Fibroblast of skin of left biceps (primary cell): ENCODE measurements at places on chromosomes 13 and 19.

- DNase-seq, result no peak
Observed at GRCh38 chr13:33134213-33134612, 118.0 kb downstream of the KL start.

- DNase-seq, result no peak
Observed at GRCh38 chr13:76016799-76017400, 380.8 kb downstream of the LMO7 start.

DNA sequence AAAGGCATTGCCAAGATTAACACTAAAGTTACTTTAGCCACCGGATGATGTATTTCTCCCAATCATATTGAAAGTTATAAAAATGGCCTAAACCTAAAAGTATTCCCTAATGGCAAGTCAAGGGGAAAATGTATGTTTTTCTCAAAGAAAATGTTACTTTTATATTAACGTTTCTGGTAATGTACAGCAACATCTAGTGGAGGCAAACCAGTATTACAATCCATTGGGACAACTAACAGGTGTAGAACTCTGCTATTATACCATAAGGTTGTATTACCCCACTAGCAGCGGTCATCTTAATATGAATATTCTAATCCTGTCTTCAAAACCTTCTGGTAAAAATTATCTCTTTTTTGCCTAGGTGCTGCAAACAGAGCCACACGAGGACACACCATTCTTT, 69.2 kb downstream of the ZNF100 start:
- no peak for DNase-seq

DNA sequence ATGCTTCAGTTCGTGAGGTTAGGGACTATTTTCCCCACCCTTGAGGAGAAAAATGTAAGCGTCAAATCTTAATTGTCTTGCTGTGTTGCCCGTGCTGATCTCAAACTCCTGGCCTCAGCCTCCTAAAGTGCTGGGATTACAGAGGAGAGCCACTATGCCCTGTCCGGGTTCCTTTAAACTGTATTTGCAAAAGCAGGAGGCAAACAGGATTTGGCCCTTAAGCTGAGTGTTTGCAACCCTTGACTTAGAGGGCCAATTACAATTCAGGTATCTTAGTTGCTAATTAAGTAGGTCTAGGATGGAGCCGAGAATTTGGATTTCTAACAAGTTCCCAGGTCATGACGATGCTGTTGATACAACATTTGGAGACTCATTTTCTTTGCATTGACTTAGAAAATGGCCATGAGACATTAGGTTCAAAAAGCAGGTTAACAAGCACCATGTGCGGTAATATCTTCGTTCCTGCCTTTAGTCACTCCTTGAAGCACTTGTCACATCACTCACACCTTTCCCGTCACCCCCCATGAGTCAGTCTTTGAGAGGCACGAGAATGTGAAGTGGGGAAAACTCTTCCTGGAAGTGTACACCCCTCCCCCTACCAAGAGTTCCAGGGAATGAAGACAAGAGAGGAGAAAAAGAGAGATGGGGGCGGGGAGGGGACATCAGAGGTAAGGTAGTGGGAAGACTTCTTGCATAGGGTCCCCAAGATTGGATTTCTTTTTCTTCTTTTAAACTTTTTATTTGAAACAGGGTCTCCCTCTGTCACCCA, 2.6 kb downstream of the NAPSA start:
- no peak for DNase-seq

DNA sequence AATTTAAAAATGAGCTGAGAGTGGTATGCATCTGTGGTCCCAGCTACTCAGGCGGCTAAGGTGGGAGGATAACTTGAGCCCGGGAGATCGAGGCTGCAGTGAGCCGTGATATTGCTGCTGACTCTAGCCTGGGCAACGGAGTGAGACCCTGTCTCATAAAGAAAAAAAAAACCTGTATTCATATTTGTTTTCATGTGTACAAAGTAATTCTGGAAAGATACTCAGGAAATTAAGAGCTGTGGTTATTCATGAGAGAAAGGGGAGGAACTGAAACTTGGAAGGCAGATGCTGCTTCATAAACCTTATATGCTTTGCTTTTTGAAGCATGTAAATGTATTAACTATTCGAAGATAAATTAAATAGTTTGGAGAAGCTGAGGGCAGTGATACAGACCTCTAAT, 8.8 kb upstream of the RLN3 start:
- no peak for DNase-seq

GRCh38 chr19:48752496-48753365, at the start of gene FUT1:
Gene FUT1, minus strand, starts transcription at chr19:48752641. Its CDS starts 1,360 bp downstream, at chr19:48751281.
- DNase-seq, result no peak

- DNase-seq, result no peak
Observed at GRCh38 chr13:40550130-40550529, 116.3 kb downstream of the FOXO1 start.

DNA sequence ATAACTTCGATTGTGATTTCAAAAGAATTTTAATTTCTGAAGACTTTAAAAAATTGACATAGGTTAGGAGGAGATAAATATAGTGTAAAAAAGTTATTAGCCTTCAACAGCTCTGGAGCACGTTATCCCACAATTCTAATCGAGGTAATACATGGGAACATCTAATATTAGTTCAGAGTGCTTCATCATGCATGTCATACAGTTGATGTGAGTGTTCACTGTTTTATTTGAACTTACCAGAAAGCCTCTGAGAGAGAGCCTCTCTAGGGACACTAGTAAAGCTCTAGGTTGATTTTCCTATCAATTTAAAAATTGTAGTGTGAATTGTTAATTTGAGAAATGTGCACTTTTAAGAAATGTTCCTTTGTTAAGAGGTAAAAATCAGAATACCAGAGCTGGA, 140.4 kb downstream of the LMO7 start:
- no peak for DNase-seq

DNA sequence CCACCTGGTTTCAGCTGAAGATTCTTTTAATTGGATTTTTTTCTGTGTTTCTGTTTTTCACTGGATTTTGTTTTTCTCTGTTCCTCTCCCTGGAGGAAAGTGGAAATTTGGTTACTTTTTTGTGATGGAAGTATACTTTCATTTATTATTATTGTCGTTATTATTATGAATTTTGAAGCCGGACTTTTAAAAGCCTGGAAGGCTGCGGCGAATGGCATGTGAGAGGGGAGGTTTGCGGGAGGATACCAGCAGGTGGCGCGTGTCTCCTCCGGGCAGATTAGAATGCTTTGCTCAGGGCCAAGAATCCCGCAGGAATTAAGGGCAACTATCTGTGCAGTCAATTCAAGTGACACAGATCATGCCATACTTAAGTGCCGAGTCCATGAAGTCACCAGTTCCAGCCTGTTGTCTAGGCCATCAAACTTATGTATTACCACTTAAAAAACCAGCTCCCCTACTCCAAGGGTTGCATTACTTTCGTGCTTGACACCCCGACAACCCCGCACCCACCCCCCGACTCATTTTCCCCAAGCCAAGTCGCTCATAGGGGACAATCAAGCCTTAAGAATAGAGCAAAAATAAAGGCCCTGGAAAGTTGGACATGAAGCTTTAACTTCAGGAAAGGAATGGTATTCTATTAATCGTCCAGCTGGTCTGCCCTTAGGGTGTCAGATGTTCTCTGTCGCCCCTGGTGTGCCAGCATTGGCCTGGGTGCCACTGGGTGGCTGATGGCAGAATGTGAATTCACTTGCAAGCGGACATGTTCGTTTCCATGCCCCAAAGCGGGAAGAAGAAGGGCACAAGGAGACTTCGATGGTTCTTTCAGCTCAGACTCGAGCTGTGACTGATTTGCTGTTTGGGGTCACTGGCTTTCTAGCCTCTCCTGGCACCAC, 1.3 kb upstream of the LRCH1 start:
- DNase-seq, result no peak

DNA sequence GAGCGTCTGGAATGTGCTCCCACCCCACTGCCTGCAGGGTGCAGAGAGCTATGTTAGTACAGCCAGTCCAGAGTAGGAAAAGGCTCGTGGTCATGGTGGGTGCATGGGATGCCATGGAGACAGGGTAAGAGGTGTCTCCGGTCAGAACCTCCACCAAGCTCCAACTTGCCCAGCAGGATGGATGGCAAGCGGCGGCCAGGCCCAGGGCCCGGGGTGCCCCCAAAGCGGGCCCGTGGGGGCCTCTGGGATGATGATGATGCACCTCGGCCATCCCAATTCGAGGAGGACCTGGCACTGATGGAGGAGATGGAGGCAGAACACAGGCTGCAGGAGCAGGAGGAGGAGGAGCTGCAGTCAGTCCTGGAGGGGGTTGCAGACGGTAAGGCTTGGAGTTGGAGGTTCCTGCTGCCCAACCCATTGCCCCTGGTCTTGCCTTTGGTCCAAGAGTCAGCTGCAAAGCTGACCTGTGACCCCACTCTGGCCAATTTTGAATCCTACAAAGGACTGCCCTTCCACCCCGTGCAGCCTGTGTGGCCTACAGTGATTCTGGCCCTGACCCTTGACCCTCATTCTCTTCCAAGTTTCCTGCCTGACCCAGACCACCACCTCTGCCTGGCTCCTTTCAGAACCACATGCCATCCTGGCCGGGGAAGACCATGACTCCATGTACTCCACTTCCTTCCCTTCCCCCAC, 14.7 kb downstream of the POLD1 start:
- no peak for DNase-seq

DNA sequence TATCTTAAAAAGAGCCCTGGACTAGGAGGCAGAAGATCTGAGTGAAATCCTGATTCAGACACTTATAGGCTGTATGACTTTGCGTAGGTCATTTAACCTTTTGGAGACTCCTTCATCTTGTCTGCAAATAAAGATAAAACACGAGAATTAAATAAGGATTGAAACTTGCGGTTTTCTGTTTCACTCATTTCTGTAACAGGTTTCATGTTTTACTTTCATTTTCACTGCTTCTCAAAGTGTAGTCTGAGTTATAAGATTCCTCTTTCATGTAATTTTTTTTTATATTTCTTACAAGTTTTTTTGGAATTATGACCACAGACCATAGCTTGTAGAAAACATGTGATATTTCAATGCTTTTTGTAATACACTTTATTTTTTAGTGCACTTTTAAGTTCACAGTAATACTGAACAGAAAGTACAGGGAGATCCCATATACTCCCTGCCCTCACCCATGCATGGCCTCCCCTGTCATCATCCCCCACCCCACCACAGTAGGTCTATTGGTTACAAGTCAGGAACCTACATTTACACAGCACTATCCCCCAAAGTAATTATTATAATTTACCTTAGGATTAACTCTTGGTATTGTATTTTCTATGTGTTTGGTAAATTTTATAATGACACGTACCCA, 174.6 kb downstream of the ITGBL1 start:
- DNase-seq, result no peak

DNA sequence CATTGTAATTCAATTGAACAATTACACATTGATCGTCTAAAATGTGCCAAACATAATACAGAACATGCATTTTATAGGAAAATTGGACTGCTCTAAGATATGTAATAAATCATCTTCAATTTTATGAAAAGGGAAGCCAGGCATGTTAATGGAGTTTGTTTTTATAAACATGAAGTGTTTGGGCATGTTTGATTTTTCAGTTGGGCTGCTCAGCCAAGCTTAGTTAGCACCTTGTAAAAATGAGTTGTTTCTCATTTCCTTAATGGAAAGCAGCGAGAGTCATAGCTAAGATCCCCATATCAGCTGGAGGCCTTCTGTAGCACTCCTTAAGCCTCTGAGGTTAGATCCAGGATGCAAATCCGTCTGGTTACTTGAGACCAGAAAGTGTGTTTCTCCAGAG, 422.3 kb downstream of the SPRY2 start:
- DNase-seq, result no peak

DNA sequence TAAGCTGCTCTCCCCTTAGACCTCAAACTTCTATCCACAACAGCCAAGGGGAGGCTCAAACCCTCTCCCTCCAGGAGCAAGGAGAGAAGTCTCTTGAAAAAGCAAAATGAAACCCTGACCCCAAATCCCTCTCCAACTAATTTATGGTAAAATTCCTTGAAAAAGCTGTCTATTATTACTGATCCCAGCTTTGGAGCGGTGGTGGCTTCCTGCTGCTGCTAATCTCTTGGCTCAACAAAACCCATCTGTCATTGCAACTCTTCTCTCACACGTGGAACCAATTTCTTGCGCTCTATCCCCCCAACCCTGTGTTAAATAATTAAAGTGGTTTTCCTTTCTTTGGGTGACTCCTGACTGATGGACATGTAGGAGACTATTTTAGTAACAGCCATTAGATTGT, 64.1 kb upstream of the OXGR1 start:
- peak; percentile 72 for DNase-seq

DNA sequence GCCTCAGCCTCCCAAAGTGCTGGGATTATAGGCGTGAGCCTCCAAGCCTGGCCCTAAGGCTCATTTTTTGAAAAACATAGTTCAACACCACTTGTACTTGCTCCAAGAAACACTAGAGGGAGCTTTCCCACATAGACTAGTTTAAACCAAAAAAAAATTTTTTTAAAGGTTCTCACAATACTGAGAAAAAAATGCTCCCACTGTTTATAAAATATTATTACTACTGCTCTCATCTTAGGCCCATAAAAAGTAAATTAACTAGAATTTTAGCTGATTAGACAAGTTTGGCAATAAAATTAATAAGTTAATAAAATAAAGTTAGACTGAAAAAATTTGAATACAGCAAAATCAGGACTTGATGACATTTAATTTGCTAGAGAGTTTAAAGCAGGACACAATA, 109.5 kb downstream of the TBC1D4 start:
- no peak for DNase-seq

- DNase-seq, result no peak
Observed at GRCh38 chr19:27767234-27767633, 1445.7 kb downstream of the UQCRFS1 start.

- DNase-seq, result no peak
Observed at GRCh38 chr19:53991224-53992113, at the start of gene CACNG6. Gene CACNG6, plus strand, starts transcription at chr19:53991637. Its CDS starts 1,241 bp downstream, at chr19:53992878.

- DNase-seq, result no peak
Observed at GRCh38 chr13:66958611-66959010, 271.5 kb downstream of the PCDH9 start.

- no peak for DNase-seq
Observed at GRCh38 chr13:29106651-29107050, 286.5 kb downstream of the MTUS2 start.

GRCh38 chr13:74197677-74198429, 63.6 kb upstream of the KLF12 start:
- DNase-seq, result no peak

DNA sequence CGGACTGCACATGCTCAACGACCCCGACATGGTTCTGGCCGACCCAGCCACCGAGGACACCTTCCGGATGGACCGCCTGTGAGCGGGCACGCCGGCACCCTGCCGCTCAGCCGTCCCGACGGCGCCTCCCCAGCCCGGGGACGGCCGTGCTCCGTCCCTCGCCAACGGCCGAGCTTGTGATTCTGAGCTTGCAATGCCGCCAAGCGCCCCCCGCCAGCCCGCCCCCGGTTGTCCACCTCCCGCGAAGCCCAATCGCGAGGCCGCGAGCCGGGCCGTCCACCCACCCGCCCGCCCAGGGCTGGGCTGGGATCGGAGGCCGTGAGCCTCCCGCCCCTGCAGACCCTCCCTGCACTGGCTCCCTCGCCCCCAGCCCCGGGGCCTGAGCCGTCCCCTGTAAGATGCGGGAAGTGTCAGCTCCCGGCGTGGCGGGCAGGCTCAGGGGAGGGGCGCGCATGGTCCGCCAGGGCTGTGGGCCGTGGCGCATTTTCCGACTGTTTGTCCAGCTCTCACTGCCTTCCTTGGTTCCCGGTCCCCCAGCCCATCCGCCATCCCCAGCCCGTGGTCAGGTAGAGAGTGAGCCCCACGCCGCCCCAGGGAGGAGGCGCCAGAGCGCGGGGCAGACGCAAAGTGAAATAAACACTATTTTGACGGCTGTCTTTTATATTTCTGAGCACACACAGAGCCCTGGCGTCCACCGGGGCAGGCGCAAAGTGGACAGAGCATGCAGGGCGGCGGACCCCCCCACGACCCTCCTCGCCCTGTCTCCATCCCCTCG, 13.6 kb downstream of the COMP start:
- no peak for DNase-seq

GRCh38 chr19:56101746-56102535, 19.2 kb downstream of the ZNF787 start:
- no peak for DNase-seq
